ENCODE measurements at places on chromosomes 4 and X.
A peak's percentile ranks its signal among the peaks of the same experiment; 100 is the strongest.

GRCh38 chr4:40253906-40254305, 57.1 kb downstream of the RHOH start:
- H3K4me3 ChIP-seq: no peak overlapping the region
- peaks cover 23% of the 10 kb centered on the region for H3K4me1 ChIP-seq
- H3K27me3 ChIP-seq: no peaks in the 10 kb centered on the region
- no peak overlapping the region for H3K27ac ChIP-seq
- no peak for DNase-seq

DNA sequence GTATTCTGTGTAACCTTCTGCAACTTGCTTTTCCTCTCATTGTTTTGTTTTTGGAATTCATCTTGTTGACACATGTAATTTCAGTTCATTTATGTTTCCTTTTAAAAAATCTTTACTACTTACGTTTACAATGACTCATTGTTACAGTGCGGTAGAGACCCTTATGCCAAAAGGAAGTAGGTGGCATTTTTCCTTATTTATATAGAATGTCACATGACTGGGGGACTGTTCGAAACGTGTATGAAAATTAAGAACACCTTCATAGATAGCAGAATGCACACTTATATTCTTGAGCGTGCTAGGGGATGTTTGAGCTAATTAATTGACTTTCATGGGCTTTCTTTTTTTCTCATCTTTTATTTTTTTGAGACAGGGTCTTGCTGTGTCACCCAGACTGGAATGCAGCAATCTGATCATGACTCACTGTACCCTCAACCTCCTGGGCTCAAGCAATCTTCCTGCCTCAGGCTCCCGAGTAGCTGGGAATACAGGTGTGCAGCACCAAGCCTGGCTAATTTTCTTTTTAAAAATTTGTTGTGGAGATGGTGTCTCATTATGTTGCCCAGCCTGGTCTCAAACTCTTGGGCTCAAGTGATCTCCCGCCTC, 7.3 kb downstream of the REPS2 start:
- no peaks in the 10 kb centered on the region for H3K4me1 ChIP-seq
- DNase-seq: no peak
- peaks cover 12% of the 10 kb centered on the region for H3K27me3 ChIP-seq
- H3K4me3 ChIP-seq: no peak overlapping the region

GRCh38 chr4:70280567-70280966, 38.2 kb downstream of the CSN3 start:
- no peak for DNase-seq
- H3K27ac ChIP-seq: no peak overlapping the region
- H3K36me3 ChIP-seq: no peaks in the 10 kb centered on the region
- H3K27me3 ChIP-seq: no peaks in the 10 kb centered on the region
- no peaks in the 10 kb centered on the region for H3K4me1 ChIP-seq

- no peak overlapping the region for H3K4me3 ChIP-seq
- DNase-seq: no peak
- no peaks in the 10 kb centered on the region for H3K27me3 ChIP-seq
Observed at GRCh38 chrX:153909024-153909979, 4.8 kb downstream of the AVPR2 start.

- no peaks in the 10 kb centered on the region for H3K36me3 ChIP-seq
- peak overlapping the region; percentile 89 for H3K4me3 ChIP-seq
- H3K27ac ChIP-seq: peak overlapping the region; percentile 98
- H3K27me3 ChIP-seq: no peaks in the 10 kb centered on the region
Observed at GRCh38 chr4:104491481-104492182, 3.1 kb downstream of the CXXC4 start.

DNA sequence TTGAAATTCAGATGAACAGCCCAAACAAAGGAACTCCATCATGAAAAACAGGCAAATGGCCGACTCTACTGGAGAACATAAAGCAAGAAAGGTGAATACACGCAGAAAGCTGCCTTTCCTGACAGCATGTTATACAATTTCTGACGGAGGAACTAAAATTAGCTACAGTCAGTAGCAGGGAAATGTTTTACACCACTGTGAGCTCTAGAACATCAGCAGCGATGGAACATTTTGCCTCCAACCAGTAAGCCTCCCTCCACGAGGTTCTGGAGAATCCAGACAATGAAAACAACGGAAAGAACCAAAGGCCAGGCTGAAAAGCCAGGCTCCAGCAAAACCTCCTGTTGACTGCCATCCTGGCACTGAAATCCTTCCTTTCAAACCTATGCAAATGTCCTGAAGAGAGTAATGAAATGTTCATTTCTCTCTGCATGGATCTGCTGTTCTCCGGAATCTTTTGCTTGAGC, 78.9 kb downstream of the IRF2 start:
- H3K36me3 ChIP-seq: peaks cover 31% of the 10 kb centered on the region
- no peaks in the 10 kb centered on the region for H3K27me3 ChIP-seq
- H3K27ac ChIP-seq: no peak overlapping the region
- no peak overlapping the region for H3K4me3 ChIP-seq

DNA sequence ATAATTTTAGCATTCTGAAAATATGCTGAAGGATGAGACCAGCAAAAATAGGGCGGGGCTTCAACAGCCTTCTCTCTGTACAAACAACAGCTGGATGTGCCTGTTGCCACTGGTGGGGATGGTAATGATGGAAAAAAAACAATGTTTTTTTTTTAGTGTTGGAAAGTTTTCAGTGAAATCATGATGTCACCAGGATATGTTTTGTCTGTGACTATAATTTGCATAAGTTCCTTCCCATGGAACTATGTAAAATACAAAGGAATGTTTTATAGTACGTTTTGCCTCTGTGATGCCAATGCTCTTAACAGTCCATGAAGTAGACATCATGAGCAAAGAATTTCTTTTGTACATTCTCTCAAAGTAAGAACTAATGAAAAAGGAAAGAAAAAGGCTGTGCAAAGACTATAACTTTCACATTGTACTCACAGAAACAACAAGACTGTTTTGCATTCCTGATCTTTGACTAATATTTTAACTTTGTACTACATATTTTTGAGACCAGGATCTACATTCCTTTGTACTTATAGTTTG, 589.7 kb downstream of the SPRY1 start:
- H3K27ac ChIP-seq: no peak overlapping the region
- H3K36me3 ChIP-seq: no peaks in the 10 kb centered on the region
- no peaks in the 10 kb centered on the region for H3K27me3 ChIP-seq
- no peaks in the 10 kb centered on the region for H3K4me1 ChIP-seq
- DNase-seq: no peak

- peaks cover 2% of the 10 kb centered on the region for H3K36me3 ChIP-seq
- peaks cover under 1% of the 10 kb centered on the region for H3K4me1 ChIP-seq
- no peak for DNase-seq
Observed at GRCh38 chr4:188911199-188911598, 772.0 kb downstream of the TRIML1 start.
